ENCODE measurements at places on chromosomes 6 and 20. TPM values are rescaled to one million over a fixed set of nuclear protein-coding genes. Genes with fewer than 3 reads are reported as not detected.

GRCh38 chr6:105424175-105424783 is 21.4 kb upstream of the PREP start:
- DNase-seq, result no peak

- DNase-seq, result no peak
Observed at GRCh38 chr20:3648951-3649350, 14.2 kb downstream of the GFRA4 start.

GRCh38 chr20:64242003-64242796 is 13.3 kb upstream of the PCMTD2 start:
- DNase-seq, result peak; percentile 27

DNA sequence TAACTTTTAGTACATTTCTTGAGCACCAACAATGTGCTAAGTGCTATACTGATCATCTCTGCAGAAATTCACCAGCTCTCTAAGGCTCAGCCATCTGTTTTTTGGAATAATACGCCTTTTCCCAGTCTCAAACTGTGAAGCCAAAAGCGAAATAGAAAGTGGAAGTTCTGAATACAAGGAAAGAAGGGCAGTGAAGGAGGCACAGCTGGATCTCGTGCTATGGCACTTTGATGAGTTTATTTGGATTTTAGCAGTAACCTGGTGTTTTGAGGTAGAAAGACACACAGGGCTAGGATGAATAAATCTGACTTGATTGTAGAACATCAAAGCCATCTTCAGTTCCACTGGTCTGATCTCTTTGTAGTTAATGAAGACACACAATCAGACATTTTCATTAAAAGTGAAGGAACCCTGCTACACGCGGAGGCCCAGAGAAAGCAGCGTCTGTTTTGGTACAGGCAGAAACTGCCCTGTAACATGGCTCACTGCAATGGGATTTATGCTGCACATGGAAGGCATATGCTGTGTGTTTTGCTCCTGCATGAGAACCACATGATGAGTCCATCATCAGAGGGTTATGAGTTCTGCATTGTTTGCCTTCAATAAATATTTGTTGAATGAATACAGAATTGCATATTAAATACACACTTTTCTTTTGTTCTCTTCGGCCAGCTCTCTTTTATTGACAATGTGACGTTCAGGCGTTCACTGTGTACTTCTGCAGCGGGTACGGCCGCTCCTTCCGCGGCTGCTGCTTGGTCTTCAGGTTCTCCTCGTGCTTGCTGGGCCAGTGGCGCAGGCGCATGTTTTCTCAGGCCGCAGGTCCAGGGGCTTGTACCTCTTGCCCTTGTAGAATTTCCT is 100.9 kb downstream of the PREP start:
- no peak for DNase-seq

DNA sequence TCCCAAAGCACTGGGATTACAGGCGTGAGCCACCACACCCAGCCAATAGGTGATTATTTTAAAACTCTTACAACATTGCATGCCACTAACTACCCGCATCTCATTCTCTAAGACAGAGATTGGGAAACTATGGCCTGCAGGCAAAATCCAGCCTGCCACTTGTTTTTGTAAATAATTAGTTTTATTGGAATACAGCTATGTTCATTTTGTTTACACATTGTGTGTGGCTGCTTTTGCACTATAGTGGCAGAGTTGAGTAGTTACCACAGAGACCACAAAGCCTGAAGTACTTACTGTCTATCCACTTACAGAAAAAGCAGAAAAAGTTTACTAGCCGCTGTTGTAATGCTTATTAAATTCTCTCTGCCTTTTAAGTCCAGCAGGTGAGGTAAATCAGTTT is 16.4 kb upstream of the PKIG start:
- DNase-seq, result no peak

DNA sequence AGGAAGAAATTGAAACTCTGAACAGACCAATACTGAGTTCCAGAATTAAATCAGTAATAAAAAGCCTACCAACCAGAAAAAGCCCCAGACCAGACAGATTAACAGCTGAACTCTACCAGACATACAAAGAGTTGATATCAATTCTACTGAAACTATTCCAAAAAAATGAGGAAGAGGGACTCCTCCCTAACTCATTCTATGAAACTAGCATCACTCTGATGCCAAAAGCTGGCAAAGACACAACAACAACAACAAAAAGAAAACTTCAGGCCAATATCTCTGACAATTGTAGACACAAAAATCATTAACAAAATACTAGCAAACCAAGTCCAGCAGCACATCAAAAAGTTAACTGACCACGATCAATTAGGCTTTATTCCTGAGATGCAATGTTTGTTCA is 246.0 kb upstream of the RUNX2 start:
- no peak for DNase-seq

DNA sequence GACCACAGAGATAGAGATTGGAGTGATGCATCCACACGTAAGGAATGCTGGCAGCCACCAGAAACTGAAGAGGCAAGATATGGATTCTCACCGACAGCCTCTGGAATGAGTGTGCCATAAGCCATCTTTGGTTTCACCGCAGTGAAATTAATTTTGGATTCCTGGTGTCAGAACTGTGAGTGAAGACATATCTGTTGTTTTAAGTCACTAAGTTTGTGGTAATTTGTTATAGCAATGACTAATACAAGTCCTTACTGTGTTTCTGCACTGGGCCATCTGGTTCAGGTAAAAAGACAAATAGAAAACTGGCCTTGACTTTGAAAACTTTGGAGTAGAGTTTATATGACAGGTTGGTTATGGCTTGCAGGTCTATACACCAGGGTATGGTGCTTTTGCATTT is 261.9 kb downstream of the PHF3 start:
- no peak for DNase-seq

GRCh38 chr6:22966691-22967422 is 397.5 kb downstream of the HDGFL1 start:
- no peak for DNase-seq

GRCh38 chr20:7038029-7038428 is 270.5 kb downstream of the BMP2 start:
- DNase-seq, result no peak

DNA sequence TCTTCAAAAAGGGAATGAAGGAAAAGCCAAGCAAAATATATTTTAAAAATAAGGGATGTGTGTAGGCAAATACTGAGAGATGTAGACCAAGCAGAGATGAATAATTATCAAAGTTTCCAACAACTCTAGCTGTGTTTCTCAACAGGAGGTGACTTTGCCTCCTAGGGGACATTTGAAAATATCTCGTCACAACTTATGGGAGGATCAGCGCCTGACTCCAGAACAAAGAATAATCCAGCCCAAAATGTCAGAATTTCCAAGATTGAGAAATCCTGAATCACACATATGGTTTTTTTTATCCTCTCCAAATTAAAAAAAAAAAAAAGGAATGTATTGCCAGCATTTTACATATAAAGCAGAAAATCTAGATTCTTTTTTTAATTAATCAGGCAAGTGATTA is 241.2 kb upstream of the ZFP64 start:
- no peak for DNase-seq

- no peak for DNase-seq
Observed at GRCh38 chr20:4089756-4090487, 74.6 kb upstream of the RNF24 start.

GRCh38 chr6:27136077-27136644 is 111.3 kb upstream of the PRSS16 start:
- no peak for DNase-seq

DNA sequence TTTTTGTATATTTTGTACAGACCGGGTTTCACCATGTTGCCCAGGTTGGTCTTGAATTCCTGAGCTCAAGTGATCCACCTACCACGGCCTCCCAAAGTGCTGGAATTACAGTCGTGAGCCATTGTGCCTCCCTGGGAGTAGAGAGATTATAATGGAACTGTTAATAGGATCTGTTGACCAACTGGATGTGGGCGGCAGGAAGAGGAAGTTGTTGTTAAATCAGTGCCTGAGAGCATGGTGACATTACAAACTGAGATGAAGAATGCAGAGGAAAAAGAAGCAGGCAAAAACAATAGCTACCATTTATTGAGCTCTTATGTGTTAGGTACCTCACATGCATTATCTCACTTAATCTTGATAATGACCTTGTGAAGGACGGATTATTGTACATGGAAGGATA is 9.2 kb upstream of the L3MBTL3 start:
- no peak for DNase-seq

DNA sequence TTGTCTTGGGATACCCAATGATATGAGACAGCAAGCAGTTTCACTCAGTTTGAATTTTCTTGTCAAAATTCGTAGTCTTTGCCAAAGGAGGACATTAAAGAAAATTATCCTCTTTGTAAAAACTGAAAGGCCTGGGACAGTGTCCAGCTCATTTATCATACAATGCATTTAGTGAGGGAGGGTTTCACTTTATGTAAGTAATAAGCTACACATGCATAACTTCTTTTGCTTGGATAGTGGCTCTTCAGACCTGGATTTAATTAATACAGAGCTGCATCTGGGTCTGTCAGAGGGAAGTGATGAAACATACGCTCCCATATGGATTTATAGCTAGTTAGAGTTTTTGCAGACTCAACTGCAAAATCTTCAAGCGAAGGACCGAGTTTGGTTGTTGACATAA is 175.6 kb downstream of the PHACTR1 start:
- no peak for DNase-seq

DNA sequence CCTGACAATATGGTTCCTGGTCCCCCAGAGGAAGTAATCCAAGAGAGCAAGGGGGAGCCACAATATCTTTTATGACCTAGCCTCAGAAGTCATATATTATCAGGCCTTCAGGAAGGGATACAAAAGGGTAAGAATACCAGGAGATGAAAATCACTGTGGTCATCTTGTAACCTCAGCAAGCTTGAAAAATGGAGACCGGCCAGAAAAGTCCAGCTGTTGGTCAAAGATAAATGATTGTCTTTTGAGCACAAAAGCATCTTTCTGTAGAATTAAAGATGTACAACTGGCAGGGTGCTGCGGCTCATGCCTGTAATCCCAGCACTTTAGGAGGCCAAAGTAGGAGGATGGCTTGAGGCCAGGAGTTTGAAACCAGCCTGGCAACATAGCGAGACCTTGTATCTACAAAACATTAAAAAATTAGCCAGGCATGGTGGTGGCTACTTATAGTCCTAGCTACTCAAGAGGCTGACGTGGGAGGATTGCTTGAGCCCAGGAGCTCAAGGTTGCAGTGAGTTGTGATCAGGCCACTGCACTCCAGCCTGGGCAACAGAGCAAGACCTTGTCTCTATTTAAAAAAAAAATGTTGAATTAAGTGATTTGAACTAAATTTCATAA is 118.0 kb upstream of the MARCKS start:
- no peak for DNase-seq

DNA sequence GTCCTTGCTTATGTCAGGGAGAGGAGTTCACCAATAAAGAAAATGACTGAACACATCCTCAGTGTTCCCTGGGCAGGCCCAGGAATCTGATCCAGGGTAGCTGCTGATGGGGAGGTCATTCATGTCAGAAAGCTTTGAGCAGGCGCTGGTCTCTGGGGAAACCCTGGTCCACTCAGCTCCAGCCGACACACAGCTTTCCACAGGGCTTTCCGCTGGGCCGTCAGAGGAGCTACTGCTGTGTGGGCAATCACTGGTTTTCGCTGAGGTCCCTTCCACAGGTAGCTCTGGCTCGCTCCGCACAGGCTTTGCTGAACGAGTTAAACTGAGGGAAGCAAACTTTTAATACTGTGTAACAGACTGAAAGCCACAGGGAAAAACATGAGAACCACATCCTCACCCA is 17.5 kb upstream of the ANKRD60 start:
- DNase-seq, result no peak

GRCh38 chr6:11433860-11434259 is 103.7 kb upstream of the TMEM170B start:
- no peak for DNase-seq

- peak; percentile 27 for DNase-seq
Observed at GRCh38 chr20:5947276-5947675, 3.1 kb downstream of the TRMT6 start.

- no peak for DNase-seq
Observed at GRCh38 chr20:24497851-24498250, 28.4 kb downstream of the SYNDIG1 start.

DNA sequence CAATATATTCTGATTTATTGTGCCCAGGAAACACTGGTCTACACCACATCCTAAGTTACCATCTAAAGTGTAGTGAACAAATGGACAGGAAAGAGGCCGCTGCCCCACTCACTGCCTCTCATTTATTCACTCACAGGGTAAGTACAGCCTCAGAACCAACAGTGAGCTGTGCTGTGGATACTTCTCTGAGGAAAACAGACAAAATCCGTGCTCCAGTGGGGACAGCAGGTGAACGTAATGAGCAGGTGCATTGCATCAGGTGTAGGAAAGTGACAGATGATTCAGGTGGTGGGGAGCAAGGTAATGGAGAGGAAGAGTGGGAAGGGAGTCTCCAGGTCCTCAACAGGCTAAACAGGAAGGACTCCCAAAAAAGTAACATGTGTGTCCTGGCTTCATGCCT is 8.4 kb upstream of the ULBP2 start:
- no peak for DNase-seq

DNA sequence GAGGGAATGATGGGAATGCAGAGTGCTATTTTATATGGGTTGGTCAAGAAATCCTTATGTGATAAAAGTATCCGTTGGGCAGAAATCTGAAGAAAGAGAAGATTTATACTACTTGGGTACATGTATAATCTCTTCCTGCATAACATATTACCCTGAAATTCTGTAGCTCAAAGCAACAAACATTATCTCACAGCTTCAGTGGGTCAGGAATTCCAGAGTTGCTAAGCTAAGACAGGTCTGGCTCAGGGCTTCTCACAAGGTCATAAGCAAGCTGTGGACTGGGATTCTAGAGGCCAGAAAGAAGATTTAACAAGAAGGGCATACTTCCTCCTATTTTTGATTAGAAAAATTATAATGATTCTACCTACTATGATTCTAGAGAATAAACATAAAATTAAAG is 172.5 kb upstream of the THEMIS start:
- no peak for DNase-seq

The FUT9 gene
- total RNA-seq, result not detected

The CGAS gene
- total RNA-seq, result 0.95 TPM

The EZR gene
- 153 TPM for total RNA-seq

The IMPG1 gene
- total RNA-seq, result not detected

The SAMD5 gene
- 1.2 TPM for total RNA-seq

The OR2B6 gene
- not detected for total RNA-seq

The TTI1 gene
- 12.0 TPM for total RNA-seq

The CLPSL1 gene
- not detected for total RNA-seq

The PLA2G7 gene
- 1.4 TPM for total RNA-seq

The RUNX2 gene
- total RNA-seq, result 0.75 TPM

The TXNDC5 gene
- total RNA-seq, result 43.6 TPM

The SYCP2L gene
- 0.52 TPM for total RNA-seq

All from heart left ventricle (tissue), 16 donors.